ENCODE measurements at places on chromosomes 4 and X. TPM values are rescaled to one million over a fixed set of nuclear protein-coding genes. Genes with fewer than 3 reads are reported as not detected.

Gene TMEM185A
- total RNA-seq: 15.5 TPM

Gene ARHGAP10
- 5.1 TPM for total RNA-seq

Gene RBMXL3
- total RNA-seq: not detected

Gene STAP1
- not detected for total RNA-seq

Gene EMD
- 98.2 TPM for total RNA-seq

Gene CTAG1A
- not detected for total RNA-seq

Gene SSX2B
- not detected for total RNA-seq

Gene AKAP4
- total RNA-seq: not detected

Gene MAGEA2
- total RNA-seq: not detected

Gene GRPEL1
- total RNA-seq: 45.5 TPM

Gene P2RY4
- total RNA-seq: not detected

Gene CRMP1
- total RNA-seq: 0.07 TPM

Gene PHOX2B
- not detected for total RNA-seq

Gene UGT2A1
- total RNA-seq: not detected

Gene LRCH2
- total RNA-seq: 0.06 TPM

Gene MGAT4D
- total RNA-seq: not detected

Gene CFAP47
- 0.15 TPM for total RNA-seq

Gene PLRG1
- total RNA-seq: 116 TPM

Gene SMIM31
- total RNA-seq: 0.10 TPM

Gene C4orf50
- total RNA-seq: not detected

Gene CDKL2
- 1.1 TPM for total RNA-seq

Gene TACR3
- total RNA-seq: not detected

Gene TMSB15B
- 7.4 TPM for total RNA-seq

Gene CEP44
- 19.6 TPM for total RNA-seq

Gene GYPE
- 1.3 TPM for total RNA-seq

Gene GLRA2
- not detected for total RNA-seq

Gene CCNA2
- 64.0 TPM for total RNA-seq

Gene PCDH19
- 0.06 TPM for total RNA-seq

Gene GAGE12J
- total RNA-seq: not detected

Gene IL9R
- not detected for total RNA-seq

Gene SPACA5
- total RNA-seq: not detected

Gene GPR173
- 1.2 TPM for total RNA-seq

Gene ZCCHC13
- total RNA-seq: not detected

Gene HTRA3
- total RNA-seq: not detected

Gene SPANXC
- total RNA-seq: not detected

Gene FAM9C
- total RNA-seq: not detected

Gene CYTL1
- not detected for total RNA-seq

Gene GPC4
- not detected for total RNA-seq

Gene FABP2
- not detected for total RNA-seq

Gene CXCL11
- total RNA-seq: not detected

Gene KIAA1210
- not detected for total RNA-seq

Gene DMRTC1
- not detected for total RNA-seq

Gene UGT2B15
- total RNA-seq: not detected

Gene FOXP3
- 0.10 TPM for total RNA-seq

Gene SLC10A4
- total RNA-seq: 2.1 TPM

Gene GLUD2
- 0.35 TPM for total RNA-seq

Gene ASB5
- total RNA-seq: not detected

Gene SULT1B1
- not detected for total RNA-seq

Gene HSD17B13
- total RNA-seq: 0.17 TPM
